ENCODE measurements at places on chromosomes 3 and 15.

DNA sequence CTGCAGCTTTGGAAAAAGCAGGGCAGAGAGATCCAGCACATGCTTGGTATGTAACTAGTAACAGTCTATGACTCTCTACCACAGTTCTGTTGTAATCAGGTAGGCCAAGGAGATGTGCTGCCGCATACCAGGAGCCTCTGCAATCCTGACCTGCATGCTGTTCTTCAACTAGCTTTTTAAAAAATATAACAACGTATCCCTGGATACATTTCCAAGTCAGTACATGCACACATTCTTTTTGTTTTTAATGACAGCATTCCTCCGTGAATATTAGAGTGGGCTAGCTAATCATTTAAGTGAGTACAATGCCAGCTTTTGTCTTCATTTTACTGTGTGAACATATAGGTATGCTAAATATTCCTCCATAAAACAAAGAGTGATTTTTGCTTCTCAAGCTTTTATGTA is 437.8 kb downstream of the RBMS3 start:
- DNase-seq: no peak

DNA sequence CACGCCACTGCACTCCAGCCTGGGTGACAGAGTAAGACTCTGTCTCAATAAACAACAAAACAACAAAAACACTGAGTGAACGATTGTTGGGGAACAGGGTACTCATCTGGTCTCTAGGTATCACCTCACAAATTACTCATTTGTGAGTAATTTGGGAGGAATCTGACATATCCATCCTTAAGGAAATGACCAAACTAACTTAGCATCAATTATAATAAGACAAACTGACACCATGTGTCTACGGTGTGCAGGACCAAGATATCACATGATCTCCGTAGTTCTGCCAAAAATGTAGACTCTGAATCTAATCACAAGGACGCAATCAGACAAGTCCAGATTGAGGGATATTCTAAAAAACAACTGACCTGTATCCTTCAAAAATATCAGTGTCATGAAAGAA is 12.0 kb upstream of the DAPK2 start:
- no peak for DNase-seq

DNA sequence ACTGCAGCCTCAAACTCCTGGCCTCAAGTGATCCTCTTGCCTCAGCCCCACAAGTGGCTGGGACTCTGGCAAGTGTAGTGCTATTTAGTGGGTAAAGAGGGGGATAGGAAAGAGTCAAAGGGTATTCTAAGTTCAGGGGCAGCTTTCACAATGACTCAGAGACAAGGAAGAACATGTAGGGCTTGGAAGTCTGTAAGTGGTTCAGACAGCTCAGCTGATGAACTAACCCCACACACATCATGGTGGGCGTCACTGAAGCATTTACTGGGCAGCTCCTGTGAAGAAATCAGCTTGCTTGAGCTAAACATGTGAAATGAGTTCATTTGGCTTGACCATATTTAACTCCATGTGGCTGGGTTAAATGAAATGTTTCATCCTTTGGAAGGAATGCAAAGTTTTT is 34.6 kb upstream of the THSD4 start:
- no peak for DNase-seq

GRCh38 chr15:67079361-67079760 is 14.0 kb downstream of the SMAD3 start:
- DNase-seq: no peak

DNA sequence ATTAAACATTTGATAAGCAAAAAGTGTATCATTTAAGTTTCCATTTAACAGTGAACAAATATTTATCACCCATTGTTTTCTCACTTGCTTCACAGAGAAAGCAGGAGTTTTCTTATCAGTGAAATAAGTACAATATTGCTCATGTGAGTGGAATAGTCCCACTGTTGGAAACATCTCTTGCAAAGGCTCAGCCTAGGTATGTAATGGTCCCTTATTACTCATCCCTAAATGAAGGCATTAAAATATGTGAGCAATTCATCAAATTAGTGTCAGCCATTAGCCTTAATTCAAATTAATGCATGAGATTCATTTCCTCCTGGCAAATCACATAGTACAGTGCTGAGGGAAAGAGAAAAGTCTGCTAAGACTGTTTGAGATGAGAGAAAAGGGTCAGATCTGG is 9.6 kb upstream of the FMN1 start:
- no peak for DNase-seq

DNA sequence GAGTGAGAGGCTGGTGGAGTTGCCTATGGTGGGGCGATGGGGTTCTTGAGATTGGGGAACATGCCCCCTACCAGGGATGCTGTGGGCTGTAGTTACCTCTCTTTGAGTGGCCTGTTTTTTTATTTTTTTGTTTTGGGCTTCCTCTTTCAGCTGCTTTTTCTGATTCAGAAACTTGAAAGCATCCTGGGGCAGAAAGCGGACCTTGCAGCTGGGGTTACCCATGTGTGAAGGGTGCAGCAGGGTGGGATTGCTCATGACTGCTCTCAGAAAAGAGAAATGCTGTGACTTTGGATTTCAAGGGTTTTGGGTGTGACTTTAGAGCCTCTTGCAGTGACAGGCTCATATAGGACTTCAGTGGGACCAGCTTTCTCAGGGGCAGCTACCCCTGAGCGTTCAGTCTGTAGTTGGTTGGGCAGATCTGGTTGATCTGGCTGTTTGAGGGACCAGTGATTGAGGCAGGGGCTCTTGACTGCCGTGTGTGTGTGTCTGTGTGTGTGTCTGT is 1.8 kb downstream of the LIMD1 start:
- no peak for DNase-seq

DNA sequence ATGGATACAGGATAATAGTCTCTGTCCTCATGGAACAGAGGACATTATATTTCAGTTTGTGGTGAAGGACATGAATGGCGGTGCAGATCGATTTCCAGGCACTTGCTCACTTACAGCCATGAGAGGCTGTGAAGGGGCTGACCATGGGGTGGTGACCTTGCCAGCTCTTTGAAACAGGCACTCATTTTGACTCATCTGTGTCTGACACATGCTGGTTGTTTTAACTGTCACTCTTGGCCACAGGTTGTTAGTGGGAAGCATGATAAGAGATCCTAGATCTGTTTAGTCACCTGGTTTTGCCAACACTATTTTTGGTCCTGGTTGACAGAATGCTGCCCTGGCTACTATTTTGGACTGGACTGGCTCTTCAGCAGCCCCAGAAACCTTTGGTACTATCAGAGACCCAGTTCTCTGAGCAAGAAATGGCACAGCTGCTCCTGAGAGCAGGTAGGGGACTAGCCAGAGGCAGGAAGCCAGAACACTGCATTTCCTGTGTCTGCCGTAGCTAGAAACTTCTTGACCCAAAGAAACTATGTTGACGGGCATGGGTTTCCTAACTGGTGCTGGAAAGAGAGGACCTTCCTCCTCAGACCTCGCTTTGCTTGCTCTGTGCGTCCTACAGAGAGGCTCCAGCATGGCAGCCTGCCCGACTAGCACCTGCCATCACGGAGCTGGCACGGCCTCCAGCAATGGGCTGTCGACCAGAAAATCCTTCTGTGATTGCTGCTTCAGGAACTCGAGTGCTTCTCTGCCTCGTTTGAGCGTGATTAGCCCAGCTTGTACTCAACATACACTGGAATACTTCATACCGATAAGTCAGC is 6.3 kb downstream of the PXYLP1 start:
- no peak for DNase-seq

DNA sequence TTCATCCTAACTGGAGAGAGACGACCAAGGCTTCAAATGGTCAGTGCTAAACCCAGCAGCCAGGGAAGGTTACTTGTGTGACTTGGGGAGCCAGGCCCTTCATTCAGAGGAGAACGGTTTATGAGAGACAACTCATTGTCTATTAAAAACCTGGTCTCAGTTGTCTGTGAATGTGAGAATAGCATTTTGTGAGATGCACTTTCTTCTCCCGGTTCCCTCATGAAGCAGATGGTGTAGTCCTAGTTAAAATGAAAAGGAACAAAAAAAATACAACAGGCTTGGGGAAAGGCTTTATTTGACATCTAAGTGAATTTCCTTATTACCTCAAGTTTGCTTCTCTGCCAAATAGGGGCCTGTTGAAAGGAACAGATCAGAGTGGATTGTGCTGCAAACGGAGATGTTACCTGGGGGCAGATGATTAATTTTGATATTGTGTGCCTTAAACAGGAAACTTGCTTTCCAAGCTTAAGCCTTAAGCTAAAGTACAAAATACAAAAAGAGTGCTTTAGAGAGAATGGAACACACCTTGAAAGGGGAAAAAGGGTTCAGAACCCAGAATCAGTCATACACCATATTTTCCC is 202.7 kb upstream of the BHLHE40 start:
- no peak for DNase-seq

GRCh38 chr3:186922790-186923189 is 7.5 kb upstream of the ST6GAL1 start:
- no peak for DNase-seq

- no peak for DNase-seq
These were observed 34.8 kb upstream of the PAK6 start for GRCh38 chr15:40204100-40204499.

- DNase-seq: no peak
These were observed 43.7 kb downstream of the PCSK6 start for GRCh38 chr15:101445562-101446517.

GRCh38 chr3:45670991-45671390 is 18.2 kb upstream of the SACM1L start:
- no peak for DNase-seq

- no peak for DNase-seq
These were observed 14.9 kb downstream of the ZBTB47 start for GRCh38 chr3:42668413-42668760.

DNA sequence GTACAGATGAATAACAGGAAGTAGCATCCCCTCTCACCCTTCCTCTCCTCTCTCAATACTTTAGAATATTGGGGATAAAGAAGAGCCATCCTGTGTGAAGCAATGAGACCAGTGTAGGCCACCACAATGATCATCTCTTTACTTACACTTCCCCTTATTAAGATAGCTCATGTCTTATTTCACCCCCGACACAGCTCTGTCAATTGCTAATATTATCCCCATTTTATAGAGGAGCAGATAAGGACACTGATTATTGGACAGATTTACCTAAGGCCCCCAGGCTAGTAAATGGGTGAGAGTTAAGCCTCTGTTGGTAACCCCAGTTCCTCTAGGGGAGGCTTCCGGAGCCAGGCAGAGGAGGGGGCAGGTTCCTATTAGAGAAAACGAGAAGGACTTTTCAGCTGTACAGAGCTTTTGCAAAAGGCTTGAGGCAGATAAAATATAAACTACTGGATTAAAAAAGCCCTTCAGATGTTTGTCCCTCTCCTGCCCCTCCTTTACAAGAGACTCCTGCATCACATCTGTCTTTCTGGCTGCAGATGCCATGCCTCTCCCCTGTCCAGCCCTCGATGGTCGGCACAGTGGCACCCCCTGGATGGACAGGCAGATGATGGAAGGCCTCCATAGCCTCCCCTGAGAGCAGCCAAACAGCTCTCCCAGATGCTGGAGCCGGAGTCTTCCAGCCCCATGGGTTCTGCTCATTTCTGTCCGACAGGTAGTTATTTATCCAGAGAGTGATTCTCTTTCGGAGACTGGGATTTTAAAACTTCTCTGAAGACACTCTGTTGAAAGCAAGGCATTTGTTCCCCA is 49.4 kb upstream of the LCTL start:
- DNase-seq: no peak

DNA sequence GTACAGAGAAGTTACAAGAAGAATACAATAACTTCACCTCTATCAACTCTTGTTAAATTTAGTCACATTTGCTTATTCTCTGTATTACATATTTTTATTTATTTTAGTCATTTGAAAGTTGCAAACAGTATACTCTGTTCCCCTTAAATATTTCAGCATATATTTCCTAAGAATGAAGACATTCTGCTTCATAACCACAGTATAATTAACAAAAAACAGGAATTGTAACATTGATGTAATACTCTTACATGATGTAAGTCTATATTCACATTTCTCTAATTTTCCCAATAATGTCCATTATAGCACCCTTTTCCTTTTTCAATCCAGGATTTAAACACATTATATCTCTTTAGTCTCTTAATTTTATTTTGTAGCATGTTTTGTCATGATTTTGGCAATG is 112.0 kb downstream of the AKAP13 start:
- DNase-seq: no peak

GRCh38 chr3:37107846-37108245 is 66.5 kb downstream of the LRRFIP2 start:
- DNase-seq: no peak

DNA sequence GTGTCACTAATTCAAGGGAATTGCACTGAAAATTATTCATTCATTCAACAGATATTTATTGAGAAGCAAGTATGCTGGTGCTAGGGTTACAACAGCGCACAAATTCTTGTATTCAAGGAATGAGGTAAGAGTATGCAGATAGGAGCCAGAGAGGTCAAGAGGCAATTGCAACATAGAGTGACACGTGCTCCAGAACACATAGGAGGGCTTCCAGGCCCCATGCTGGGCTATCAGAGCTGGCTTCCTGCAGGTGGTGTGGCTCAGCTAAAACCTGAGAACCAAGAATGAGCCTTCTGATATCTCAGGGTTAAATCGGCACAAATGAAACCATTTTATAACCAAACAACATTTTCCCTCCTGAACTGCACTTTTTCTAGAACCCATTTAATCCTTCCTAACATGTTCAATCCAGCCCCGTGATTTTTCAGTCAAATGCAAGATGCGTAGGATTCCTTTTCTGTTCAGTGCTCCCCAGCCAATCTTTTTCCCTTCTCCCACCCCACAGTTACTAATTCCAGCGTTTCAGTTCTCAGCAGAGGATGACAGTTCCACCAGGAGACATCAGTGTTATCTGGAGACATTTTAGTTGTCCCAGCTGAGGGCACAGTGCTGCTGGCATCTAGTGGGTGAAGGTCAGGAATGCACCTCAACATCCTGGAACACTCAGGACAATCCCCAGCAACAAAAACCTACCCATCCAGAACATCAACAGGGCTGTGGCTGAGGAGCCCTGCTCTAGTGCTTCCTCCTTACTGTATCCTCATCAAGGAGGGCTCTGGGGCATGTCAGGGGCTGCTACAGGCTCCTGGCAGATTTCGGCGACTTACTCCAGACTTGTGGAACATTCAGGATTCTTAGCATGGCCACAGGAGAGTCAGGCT is 13.1 kb downstream of the CCR5AS start:
- DNase-seq: no peak

GRCh38 chr3:138940446-138940845 is 6.5 kb downstream of the FOXL2 start:
- no peak for DNase-seq

GRCh38 chr3:107644631-107645030 is 121.9 kb downstream of the BBX start:
- DNase-seq: no peak

- DNase-seq: no peak
These were observed 16.1 kb upstream of the C15orf61 start for GRCh38 chr15:67504796-67505195.

GRCh38 chr3:17444865-17445264 is 297.6 kb downstream of the TBC1D5 start:
- no peak for DNase-seq
